SK-N-DZ (cell line): ENCODE measurements at places on chromosomes 6 and 20.

DNA sequence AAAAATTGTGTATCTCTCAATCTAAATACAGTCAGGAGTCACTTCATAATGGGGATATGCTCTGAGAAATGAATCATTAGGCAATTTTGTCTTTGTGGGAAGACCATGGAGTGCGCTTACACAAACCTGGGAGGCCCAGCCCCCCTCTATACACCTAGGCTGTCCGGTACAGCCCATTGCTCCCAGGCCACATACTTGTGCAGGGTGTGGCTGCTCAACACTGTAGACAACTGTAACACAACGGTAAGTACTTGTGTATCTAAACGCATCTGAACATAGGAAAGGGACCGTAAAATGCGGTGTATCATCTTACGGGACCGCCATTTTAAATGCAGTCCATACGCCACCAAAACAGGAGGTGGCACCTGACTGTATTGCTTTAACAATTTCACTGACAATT lies 58.0 kb upstream of the FRMD1 start:
- no peak for DNase-seq

- DNase-seq = no peak
These were observed 1.1 kb upstream of the GLO1 start for GRCh38 chr6:38703949-38704590.

- peak; percentile 65 for DNase-seq
These were observed 86.0 kb downstream of the SESN1 start for GRCh38 chr6:109008537-109009235.

- peak; percentile 38 for DNase-seq
These were observed 538 bp upstream of the GRM1 start for GRCh38 chr6:146028252-146028795.

- no peak for DNase-seq
These were observed 210.9 kb downstream of the TBX18 start for GRCh38 chr6:84553527-84553926.

GRCh38 chr6:122872311-122872710 lies 83.3 kb downstream of the SMPDL3A start:
- no peak for DNase-seq

- DNase-seq = no peak
These were observed 14.6 kb downstream of the SNHG17 start for GRCh38 chr20:38420388-38421085.

- no peak for DNase-seq
These were observed 220.5 kb downstream of the SYNE1 start for GRCh38 chr6:152416652-152417051.

DNA sequence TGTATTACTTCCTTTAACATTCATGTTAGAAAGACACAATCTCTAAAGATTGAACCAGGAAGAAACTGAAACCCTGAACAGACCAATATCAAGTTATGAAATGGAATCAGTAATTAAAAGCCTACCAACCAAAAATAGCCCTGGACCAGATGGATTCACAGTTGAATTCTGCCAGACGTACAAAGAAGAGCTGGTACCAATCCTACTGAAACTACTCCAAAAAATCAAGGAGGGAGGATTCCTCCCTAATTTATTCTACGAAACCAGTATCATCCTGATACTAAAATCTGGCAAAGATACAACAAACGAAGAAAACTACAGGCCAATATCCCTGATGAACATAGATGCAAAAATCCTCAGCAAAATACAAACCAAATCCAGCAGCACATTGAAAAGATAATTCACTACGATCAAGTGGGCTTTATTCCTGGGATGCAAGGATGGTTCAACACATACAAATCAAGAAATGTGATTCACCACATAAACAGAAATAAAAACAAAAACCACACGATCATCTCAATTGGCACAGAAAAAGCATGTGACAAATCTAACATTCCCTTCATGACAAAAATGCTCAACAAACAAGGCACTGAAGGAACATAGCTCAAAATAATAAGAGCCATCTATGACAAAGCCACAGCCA lies 15.0 kb downstream of the CDK19 start:
- no peak for DNase-seq

DNA sequence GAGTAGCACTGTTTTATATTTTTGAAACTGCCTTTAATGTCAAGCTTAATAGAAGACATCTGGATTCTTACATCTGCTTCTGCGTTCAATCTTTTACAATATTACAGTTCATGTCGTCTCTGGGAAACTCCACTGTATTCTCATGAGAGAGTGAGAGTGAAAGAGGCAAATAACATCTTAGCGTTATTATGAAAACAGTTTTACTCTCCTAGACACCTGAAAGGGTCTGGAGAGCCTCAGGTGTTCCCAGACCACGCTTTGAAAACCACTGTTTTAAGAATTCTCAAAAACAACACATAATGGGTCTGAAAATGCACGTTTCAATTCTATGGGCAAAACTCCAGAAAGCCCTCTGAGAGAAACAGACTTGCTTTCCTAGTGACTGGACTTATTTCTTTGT lies 63.3 kb downstream of the ARHGAP18 start:
- no peak for DNase-seq

DNA sequence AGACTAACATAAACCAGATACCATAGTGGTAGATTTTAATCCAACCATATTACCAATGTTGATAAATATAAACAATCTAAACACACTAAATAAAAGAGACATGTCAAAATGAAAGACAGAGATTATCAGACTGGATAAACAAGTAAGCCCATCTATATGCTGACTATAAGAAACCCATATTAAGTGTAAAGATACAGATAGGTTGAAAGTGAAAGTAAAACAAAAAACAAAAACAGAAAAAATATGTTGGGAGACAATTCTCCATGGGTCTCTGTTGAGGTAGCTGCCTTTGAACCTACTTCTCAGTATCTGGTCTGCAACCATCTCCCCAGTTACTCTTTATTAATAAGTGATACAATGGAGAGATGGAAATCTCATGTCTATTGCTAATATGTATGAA lies 21.2 kb downstream of the REV3L start:
- no peak for DNase-seq

DNA sequence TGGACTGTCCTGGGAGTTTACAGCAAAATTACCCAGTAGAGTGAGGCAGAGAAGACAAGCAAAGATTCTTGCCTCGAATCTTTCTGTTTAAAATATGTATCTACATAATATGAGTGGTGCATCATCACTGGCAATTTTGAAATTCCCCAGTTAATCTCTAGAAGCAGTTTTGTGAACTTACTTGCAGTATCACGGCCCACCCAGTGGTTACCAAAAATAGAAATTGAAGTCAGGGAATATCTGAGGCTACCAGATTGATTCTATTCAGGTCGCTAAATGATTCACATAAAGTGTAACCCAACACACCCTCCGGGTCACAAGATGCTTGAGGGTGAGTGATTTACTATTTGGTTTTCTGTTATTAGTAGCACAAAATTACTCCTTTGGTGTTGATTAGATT lies 111.9 kb downstream of the PPP1R14C start:
- DNase-seq = no peak

DNA sequence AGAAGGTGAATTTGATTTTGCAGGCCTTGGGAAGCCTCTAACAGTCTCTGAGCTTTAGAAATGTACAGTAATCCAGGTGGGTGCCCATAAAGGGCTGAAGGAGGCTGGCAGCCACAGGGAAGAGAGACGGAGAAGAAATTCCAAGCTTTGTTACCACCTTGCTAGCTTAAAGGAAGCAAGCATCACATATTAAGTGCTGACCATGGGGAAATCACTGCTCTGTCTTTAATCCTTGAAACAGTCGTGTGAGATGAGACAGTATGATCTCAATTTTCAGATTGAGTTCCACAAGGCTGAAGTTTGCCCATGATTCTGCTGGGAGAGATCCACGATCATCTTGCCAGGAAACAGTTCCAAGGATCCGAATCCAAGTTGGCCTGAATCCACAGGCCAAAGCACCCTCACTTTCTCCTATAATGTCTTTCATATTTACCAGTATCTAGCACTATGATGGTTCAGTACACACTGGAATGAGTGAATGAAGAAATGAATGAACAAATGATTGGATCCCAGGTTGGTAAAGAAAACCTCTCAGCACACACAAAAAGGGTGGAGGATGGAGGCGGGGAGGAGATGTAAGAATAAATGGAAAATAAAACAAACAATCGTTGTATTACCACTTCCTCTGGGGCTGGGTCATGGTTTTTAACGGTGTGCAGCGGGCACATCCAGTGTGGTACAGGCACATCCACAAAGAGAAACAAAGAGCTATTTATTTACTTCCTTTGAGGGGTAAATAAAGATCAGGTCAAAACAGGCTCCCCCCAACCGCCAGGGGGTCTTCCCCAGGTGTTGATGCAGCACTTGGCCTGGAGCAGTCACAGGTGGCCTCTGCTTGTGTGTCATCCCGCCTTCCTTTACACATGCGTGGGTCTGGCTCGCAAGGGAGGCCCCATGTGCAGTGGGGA lies 28.2 kb upstream of the TAF8 start:
- no peak for DNase-seq

DNA sequence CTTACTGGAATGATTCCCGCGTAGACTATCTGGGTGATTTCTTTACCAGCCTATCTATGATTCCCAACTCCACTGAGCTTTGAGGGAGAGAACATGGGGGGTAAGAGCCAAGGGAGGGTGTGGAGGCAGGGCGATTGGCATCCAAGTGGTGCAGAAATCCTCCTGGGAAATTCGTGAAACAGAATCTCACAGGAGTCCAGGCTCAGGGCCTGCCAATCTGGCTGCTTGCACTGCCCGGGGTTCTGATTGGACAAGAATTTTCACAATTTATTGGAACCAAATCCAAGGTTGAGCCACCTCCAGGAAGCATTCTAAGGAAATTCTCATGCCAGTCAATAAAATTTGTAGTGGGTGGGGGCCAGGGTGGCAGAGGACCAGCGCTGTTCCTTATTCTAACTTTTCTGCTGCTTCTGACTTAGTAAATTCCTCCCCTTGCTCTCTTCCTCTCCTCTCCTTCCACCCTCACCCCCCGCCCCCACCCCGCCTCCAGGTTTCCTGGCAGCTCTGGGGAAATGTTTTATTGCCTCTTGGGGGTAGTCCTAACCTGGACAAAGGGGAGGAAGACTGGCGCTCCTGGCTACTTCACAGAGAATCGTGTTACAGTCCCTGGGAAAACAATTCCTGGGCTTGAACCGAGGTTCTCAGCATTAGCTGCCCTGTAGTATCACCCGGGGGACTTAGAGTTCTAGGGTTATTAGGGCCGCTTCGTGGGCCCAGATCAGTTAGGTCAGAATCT lies 3.1 kb downstream of the BMP6 start:
- no peak for DNase-seq

- no peak for DNase-seq
These were observed 586 bp downstream of the ZNF512B start for GRCh38 chr20:63968928-63969760.

DNA sequence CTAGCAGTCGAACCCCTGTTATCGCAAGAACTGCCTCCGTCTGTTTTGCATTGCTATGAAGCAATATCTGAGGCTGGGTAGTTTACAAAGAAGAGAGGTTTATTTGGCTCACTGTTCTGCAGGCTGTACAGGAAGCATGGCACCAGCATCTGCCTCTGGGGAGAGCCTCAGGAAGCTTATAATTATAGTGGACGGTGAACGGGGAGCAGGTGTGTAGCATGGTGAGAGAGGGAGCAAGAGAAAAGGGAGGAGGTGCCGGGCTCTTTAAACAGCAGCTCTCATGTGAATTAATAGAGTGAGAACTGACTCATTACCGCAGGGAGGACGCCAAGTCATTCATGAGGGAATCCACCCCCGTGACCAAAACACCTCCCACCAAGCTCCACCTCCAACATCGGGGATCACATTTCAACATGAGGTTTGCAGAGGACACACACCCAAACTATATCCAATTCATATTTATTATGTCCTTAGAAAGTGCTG lies 172.6 kb upstream of the KCNG1 start:
- no peak for DNase-seq

DNA sequence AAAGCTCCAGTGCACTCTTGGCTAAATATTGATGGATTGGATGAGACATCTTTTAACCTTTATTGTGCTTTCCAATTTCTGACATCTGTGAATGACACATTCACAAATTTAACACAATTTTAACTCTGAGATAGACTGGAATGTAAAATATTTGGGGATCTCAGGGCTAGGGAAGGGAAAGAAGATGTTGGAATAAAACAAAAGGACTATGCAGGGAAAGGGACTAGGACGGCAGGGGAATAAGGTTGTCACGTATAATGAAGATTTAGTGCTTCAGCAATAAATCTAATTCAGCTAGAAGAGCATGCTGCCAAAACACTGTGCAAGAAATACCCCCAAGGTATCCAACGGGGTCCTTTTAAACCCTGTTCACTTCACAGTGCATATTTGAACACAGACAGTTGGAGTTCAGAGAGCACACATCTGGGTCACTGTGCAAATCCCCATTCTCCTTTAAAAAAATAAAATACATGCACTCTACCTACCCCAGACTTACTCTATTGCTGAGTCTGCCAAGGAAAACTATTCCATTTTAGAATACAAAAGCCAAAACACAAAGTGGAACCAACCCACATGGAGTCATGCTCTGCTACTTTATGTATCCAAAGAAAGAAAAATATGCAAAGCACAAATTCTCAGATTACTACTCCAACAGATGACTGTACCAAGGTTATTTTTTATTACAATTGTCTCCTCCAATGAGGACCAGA lies 151.0 kb upstream of the RSPO3 start:
- no peak for DNase-seq

DNA sequence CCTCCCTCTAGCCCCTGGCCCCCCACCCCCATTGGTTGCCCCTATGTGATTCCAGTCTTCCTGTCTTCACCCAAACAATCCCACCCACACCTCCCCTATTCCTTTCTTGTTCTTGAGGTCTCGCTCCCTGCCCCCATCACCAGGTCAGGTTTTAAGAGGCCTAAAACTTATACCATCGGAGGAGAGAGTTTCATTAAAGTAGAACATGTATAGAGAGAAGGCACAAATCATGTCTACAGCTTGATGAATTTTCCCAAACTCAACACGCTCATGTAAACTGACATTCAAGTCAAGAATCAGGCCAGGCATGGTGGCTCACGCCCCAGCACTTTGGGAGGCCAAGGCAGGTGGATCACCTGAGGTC lies 44.5 kb downstream of the TGM2 start:
- DNase-seq = no peak

GRCh38 chr6:157762636-157763035 lies 60.4 kb upstream of the SNX9 start:
- no peak for DNase-seq

- no peak for DNase-seq
These were observed 326.6 kb downstream of the NRN1 start for GRCh38 chr6:5680095-5680494.

DNA sequence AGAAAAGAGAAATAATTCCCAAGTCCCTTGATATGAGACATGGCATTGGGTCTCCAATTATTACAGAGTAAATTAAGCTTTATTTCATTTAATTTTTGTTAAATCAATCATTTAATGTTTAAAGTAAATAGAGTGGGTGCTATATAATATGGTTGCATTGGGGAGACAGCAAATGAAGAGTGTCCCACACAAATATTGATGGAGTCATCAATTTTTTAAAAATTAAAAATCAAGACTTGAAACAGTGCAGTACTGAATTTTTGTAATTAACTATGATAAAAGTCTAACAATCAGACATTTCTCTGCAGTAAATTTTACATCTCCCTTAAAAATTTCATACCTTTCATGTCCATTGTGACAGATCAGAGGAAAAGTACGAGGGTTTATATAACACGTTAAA lies 193.9 kb upstream of the ID4 start:
- no peak for DNase-seq

- DNase-seq = peak; percentile 64
These were observed 585.3 kb upstream of the FLRT3 start for GRCh38 chr20:14922503-14923267.
